ENCODE measurements at places on chromosomes 11 and 22. TPM values are rescaled to one million over a fixed set of nuclear protein-coding genes. Genes with fewer than 3 reads are reported as not detected.

- no peak overlapping the region for H3K27ac ChIP-seq
- H3K4me1 ChIP-seq: peaks cover 23% of the 10 kb centered on the region
- no peaks in the 10 kb centered on the region for H3K27me3 ChIP-seq
- no peak overlapping the region for H3K4me3 ChIP-seq
- no peaks in the 10 kb centered on the region for H3K36me3 ChIP-seq
Observed at GRCh38 chr11:15988693-15989231, 367.6 kb downstream of the SOX6 start.

DNA sequence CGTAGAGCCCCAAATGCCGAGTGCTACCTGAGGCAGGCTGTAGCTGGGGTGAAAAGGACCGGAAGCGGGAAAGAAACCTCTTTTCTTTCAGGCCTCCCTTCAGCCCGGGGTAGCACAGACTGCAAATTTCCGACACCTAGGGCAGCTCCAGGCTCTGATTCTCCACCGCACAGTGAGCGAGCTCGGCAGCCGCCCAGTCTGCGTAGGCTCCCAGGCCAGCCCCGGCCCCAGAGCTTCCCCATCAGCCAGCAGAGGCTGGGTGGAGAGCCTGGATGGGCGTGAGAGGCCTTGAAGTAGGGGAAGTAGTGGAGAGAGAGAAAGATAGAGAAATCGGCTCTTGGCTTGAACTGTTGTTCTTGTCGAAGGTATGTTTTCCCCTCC is 9.3 kb upstream of the PAX6 start:
- peaks cover 100% of the 10 kb centered on the region for H3K27me3 ChIP-seq
- no peak overlapping the region for H3K4me3 ChIP-seq
- H3K4me1 ChIP-seq: no peaks in the 10 kb centered on the region
- DNase-seq: no peak

DNA sequence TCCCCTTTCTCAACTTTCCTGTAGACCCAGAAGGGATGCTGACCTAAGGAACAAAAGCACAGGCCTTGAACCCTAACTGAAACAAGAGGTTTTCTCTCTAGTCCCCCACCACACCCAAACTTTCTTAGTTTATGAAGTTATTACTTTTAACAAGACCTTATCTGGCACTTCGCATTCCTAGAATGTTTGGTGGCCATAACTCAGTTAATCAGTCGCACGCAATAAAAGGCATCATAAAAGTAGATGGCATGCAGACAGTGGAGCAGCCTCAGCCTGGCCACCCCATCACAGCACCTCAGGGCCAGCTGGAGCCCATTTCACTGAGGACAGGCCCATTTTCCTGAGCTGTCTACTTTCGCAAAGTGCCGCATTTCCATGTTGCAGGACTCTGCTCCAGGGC is 301.9 kb downstream of the OPCML start:
- peaks cover 8% of the 10 kb centered on the region for H3K27me3 ChIP-seq
- DNase-seq: no peak
- H3K4me1 ChIP-seq: peaks cover 7% of the 10 kb centered on the region
- no peak overlapping the region for H3K4me3 ChIP-seq
- no peak overlapping the region for H3K27ac ChIP-seq
- H3K36me3 ChIP-seq: no peaks in the 10 kb centered on the region

- no peak for DNase-seq
- H3K4me1 ChIP-seq: peaks cover 6% of the 10 kb centered on the region
- H3K27me3 ChIP-seq: peaks cover 37% of the 10 kb centered on the region
- H3K4me3 ChIP-seq: no peak overlapping the region
- H3K36me3 ChIP-seq: no peaks in the 10 kb centered on the region
- no peak overlapping the region for H3K27ac ChIP-seq
Observed at GRCh38 chr11:64633555-64634159, 42.6 kb downstream of the SLC22A12 start.

DNA sequence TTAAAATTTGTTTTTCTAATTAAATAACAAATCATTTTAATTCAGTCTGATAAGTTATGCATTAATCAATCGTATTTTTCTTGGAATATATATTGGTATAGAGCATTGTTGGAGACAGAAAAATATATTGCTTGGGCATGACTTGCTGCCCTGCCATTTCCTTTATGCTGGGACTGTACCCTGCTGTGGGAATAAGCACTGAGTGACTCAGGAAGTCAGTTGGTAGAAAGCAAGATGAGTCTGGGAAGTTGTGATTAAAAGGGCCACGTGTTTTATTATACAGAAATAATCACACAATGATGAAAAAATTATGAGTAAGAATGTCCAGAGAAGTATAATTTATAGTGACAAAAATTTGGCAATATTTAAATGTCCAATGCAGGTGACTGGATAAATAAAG is 139.5 kb downstream of the KIF18A start:
- no peak for DNase-seq
- no peaks in the 10 kb centered on the region for H3K36me3 ChIP-seq
- no peaks in the 10 kb centered on the region for H3K27me3 ChIP-seq
- H3K27ac ChIP-seq: no peak overlapping the region
- H3K4me3 ChIP-seq: no peak overlapping the region
- no peaks in the 10 kb centered on the region for H3K4me1 ChIP-seq

The ARRB1 gene
- 8.3 TPM for polyA plus RNA-seq

The GRAMD1B gene
- polyA plus RNA-seq: 15.5 TPM

The APOA4 gene
- polyA plus RNA-seq: 0.57 TPM

The PDE3B gene
- 6.4 TPM for polyA plus RNA-seq

Data from cardiac muscle cell (in vitro differentiated cells and primary cell).